ENCODE measurements at places on chromosomes 5 and 9.

DNA sequence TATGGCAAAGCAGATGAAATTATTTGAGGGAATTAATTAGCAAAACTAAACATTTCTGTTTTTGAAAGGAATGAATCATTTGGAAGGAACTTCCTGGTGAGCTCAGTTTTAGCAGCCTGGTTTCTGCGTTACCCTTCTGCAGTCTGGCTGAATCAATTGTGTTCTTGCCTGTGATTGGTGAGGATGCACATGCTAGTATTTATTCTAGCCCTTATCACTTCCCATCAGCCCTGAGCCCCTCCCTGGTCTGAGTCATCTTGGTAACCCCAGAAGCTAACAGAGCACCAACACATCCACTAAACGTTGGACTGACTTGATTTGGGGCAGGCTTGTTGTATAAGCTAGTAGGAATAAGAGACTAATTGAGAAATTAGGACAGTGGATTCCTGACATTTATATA, 6.6 kb downstream of the TJP2 start:
- peak; percentile 88 for DNase-seq

GRCh38 chr9:114150608-114151007, 4.7 kb upstream of the COL27A1 start:
- no peak for DNase-seq

DNA sequence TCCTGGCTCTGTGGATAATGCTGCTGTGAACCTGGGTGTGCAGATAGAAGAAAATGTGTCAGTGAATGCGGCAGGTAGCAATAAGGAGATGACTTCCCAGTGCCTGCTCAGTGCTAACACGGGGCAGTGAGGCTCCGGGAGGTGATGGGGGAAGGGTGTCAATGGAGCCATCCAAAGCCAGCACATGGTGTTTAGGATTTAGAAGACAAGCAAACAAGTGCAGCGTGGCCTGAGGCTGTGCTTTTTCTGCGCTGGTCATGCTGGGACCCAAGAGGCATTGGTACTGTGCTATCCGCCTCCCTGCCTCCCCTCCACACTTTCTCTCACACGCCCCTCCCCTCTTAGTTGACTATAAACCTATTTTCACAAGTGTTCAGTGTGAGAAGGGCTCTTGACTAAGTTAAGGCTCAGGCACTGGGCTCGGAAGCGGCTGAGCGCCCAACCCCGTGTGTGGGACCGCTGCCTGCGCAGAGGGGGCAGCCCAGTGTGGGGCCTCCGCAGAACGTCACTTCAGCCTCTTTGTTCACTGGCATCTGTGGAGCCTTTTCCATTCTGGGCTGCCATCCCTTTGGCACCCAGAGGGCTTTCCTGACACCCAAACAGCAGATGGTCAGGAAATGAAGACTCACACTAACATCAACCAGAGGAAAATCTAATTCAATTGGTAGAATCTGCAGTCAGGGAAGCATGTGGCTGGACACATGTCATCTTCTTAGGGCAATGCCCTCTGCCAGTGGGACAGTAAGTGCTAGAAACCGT, 21.8 kb upstream of the NINJ1 start:
- DNase-seq: no peak

DNA sequence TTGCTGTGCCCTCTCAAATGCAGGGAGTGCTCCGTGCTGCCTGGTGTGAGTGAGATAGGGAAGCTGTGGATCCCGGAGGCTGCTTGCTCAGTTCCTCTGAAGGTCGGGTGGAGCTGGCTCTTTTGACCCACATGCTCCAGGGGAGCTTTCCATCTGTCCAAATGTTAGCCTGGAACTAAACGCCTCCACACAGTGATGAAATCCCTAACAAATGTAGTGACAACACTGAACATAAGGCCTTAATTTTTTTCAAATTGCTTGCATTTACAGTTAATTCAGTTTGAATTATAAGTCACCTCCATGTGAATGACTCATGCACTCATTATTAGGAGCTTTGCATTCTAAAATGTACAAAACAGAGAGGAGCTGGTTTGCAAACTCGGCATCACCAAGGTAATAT, 27.0 kb downstream of the PRDM6 start:
- DNase-seq: no peak

GRCh38 chr9:131546336-131547084, 1.2 kb downstream of the PRRT1B start:
- no peak for DNase-seq

DNA sequence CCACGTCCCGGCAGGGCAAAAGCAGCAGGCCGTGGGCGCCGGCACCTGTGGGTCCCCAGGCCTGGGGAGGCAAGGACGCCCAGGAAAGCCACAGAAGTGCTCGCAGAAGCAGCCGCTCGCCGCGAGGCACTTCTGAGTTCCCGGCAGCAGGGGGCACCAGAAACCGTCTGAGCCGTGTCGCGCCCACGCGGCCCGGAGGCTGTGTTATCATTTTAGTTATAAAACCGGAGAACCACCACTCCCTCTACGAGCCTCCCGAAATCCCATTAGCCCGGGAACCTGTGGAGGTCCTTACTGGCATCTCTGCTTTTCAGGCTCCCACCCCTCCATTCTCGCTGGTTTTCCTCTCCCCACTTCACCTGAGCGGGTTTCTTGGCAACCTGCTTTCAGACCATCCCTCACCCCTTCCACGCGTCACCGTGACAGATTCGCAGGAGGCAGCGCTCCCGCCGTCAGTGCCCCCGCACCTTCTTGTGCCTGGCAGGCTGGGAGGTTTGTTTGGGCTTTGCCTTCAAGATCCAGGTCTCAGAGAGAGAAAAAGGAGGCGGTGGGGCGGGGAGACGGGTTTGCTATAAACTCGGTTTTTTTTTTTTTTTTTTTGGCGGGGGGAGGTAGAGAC, 2.3 kb downstream of the GDNF start:
- DNase-seq: no peak

- DNase-seq: no peak
These were observed 6.7 kb downstream of the CNTFR start for GRCh38 chr9:34582787-34583186.

DNA sequence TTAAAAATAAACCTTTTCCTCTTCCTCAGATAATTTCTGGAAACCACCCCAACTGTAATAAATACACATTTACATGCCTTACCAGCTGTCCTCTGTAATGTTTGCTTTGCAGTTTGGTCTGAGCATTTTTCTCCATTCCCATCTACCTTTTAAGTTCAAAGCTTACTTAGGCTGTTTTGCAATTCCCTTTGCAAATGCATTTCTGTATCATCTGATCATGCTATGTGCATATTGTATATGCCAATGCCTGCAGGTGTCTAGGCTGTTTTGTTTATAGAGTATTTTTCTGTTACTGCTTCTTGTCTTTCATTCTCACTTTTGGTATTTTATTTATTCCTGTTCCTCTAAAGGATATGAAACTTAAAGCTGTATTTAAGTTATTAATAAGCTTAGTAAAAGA, 86.3 kb downstream of the SLC44A1 start:
- no peak for DNase-seq

DNA sequence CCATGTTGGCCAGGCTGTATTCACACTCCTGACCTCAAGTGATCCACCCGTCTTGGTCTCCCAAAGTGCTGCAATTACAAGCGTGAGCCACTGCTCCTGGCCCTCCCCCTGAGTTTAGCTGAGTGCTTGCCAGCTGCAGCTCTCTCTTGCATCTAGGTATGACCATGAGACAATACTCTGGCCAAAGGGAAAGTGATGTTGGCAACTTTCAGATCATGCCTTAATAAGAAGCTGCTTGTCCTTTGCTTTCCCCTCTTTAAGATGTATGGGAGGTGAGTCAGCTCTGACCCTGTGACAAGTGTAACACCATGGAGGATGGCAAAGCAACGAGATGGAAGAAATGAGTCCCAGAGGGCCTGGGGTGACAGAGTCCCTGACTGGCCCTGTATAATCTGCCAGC, 18.7 kb upstream of the DCAF12 start:
- peak; percentile 28 for DNase-seq

GRCh38 chr5:156328161-156328560, 1.2 kb downstream of the SGCD start:
- no peak for DNase-seq

- peak; percentile 99 for DNase-seq
These were observed 33.0 kb downstream of the FKBP15 start for GRCh38 chr9:113187929-113188595.

DNA sequence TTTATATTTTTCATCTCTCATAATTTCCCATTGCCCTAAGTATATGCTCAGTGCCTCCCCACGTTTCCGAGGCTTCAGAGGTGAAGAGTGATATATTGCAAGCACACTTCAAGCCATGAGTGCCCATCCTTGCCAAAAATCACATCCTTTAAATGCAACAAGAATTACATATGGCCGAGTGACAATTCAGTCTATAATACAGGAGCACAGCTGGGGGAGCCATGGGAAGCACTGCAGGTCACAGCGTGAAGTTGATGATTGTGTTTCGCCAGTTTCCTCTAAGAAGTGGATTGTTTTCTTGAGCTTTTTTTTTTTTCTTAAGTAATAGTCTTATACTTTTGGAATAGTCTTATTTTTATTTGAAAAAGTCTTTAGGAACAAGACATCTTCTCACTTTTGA, 61.1 kb downstream of the MTRR start:
- DNase-seq: no peak

DNA sequence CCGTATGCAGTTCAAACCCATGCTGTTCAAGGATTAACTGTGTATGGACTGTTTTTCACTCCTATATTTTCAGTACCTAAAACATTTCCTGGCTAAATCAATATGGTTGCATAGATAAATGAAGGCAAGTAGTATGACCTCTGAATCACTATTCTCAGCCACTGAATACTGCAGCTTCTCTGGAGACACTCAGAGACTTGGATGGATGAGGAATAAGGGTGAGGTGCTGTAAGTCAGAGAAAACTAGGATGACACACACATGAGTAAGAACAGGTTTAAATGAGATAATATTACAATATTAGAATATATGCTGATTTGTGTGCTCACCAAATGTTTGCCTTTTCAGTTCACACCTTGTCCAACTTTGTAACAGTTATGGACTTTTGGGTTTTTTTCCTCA, 26.0 kb upstream of the ANXA1 start:
- peak; percentile 74 for DNase-seq

DNA sequence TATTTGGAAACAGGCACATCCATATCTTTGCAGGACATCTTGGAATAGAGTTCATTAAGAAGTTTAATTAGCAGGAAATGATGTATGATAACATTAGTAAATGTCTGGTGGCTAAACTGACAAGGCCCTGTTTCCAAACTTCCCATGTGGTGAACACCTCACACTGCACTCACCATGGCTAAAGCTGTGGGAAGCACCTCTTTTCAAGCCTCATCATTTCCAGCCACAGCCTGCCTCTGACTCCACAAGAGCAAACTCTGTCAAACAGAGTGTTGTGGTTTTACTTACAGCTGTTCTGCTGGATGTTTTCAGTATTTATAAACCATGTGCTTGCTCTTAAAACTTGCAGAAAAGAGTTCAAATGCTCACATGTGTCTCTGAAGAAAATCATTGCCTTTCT, 14.9 kb upstream of the NDUFB6 start:
- peak; percentile 11 for DNase-seq

GRCh38 chr5:87452837-87453236, 40.1 kb upstream of the CCNH start:
- no peak for DNase-seq

DNA sequence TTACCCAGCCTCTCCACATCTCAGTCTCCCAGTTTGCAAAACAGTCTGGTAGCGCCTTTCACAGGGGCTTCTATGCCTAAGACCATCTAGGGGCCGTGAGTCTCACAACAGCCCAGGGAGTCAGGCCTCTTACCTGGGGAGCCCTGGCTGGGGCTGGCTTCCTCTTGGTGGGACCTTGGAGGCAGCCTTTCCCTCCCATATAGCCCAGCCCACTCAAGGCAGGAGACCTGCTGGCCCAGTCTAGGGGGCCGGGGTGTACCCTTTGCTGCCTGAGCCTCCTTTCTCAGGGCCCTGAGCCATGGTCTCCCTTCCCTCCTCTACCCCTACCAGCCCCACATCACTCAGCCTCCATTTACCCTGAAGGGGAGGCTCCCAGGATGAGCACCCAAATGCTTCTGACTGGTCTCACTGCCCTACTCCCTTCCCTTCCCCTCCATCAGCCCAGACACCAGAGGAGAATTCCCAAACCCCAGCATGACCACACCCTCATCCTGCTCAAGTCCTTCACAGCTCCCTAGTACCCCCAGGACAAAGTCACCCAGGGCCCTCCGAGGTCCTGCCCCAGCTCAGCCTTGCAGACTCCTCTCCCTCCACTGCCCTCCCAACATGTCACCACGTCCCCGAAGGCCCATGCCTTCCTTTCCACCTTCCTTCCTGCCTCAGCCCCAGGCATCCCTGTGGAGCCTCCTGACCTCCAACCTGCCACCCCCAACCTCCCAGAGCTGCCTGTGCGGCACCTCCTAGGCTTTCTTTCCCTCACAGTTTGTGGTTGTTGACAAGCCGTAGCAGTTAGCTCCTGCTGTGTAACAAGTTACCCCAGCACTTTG, 55.3 kb downstream of the BARX1 start:
- no peak for DNase-seq

DNA sequence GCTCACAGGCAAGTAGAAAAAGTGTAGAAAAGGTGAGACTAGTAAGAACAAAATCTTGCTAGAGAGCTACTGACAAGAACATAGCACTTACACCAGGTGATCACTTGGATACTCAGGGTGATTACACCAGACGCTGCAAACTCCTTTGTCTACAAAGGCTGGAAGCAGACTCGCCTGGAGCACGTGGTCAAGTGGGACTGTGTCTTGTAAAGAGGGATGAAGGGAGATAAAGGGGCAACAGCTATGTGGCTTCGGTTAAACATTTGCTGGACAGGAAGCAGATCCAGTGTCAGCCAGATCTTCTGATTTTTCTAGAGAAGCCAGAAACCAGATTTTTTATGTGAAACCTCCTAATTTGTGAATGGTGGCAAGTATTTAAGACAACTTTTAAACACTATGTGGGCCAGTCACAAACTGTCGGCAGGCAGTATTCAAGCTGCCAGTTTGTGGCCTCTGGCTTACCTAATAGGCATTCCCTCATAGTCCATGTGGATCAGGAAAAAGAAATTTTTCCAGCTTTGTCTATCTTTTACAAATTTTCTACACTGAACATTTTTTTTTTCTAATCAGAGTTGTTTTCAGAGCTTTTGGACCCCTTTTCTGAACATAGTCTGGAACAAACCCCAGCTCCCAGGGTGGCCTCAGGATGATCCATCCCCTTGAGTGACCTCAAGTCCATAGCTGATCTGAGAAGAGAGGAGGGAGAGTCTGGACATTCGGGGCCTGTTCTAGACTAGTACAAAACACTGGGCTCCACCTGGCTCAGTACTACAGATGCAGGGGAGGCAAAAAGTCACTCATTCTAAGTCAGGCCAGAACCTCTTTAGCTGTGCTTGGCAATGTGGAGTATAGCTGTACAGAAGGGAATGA, 262.9 kb downstream of the ARRDC3 start:
- DNase-seq: no peak

DNA sequence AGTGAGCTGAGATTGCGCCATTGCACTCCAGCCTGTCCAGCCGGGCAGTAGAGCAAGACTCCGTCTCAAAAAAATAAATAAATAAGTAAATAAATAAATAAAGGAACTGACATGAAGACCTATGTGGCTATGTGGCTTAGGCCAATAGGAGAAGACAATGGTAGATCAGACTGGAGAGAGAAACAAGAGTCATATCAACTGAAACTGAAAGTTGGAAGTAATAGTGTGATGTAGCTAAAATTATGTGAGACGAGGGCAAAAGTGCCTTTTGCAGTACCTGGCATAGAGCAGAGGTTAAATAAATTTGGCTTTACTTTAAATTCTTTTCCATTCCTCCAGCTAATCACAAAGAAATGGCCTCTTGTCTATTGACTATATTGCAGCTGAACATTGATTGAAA, 7.3 kb downstream of the FBP2 start:
- DNase-seq: no peak
